ENCODE measurements at places on chromosomes 5 and 9.

GRCh38 chr5:149235841-149236240 is 35.8 kb upstream of the AFAP1L1 start:
- DNase-seq: no peak

GRCh38 chr9:95793924-95794828 is 81.3 kb upstream of the ERCC6L2 start:
- no peak for DNase-seq

GRCh38 chr5:106423109-106423897 is 1247.4 kb downstream of the EFNA5 start:
- DNase-seq: no peak

- DNase-seq: peak; percentile 4
Observed at GRCh38 chr5:68547056-68547455, 331.5 kb downstream of the PIK3R1 start.

GRCh38 chr5:162474239-162474638 is 406.7 kb downstream of the GABRG2 start:
- DNase-seq: no peak

DNA sequence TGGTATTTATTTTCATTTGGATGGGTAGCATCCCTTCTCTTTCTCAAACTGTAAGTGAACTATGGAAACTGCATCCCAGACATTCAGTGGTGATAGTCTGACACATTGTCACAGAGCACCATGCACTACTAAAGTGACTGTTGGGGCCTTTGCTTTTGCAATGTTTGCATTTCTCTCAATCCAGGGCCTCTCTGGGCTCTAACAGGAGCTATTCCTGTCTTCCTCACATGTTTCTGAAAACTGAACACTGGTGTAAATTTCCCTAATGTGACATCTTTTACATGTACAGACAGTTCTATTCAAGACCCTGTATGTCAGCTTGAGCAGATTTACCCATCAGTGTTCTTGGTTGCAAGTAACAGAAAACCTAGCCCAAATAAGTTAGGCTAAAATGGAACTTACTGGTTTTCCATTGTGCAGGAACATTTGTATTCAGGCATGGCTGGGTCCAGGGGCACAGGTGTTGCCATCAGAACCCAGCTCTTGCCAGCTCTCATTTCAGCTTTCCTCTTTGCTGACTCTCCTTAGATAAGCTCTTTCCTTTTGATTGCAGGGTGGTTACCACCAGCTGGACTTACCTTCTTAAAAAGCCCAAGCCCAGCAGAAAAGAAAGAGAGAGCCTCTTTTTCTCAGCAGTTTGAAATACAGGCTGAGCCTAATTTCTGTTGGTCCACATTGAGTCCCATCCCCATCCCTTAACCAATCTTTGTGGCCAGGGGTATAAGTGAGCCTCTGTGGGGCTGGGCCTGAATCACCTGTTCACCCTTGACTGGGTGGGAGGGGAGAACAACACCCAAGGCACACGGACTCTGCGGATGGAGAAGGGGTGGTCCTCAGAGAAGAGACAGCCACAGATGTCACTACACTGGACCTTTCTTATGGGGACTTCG is 234.3 kb downstream of the NR3C1 start:
- DNase-seq: no peak

DNA sequence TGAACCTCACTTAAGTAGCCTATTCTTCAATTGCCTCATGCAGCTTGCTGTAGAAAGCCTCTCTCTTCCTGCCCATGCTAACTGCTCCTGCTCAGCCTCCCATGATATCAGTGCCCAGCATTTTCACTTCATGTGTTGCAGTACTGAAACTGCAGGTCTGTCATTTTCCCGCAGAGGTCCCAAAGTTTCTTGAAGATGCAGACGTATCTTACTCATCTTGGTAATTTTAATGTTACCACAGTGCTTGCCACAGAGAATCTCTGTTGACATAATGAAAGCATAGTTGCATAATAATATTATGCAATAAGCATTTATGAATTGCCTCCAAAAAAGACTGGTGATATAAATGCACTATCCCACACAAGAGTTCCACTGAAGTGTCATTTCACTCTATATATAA is 561.1 kb upstream of the DAP start:
- DNase-seq: no peak

GRCh38 chr5:98470747-98471146 is 302.7 kb upstream of the RGMB start:
- no peak for DNase-seq

DNA sequence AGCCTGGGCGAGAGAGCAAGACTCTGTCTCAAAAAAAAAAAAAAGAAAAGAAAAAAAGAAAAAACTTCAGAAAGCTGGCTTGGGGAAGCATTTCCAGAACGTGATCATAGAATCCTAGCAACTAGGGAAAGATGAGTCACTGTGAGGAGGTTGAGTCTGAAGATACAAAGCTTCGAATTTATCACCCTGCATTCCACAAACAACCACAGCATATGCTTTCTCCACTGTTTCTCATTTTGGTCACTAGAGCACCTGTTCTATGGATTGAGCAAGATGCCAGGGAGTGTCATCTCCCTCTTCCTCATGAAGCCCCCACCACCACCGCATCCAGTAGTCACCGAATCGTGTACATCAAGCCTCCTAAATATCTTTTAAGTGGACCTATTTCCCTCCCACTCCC is 37.9 kb downstream of the SEMA5A start:
- DNase-seq: no peak

DNA sequence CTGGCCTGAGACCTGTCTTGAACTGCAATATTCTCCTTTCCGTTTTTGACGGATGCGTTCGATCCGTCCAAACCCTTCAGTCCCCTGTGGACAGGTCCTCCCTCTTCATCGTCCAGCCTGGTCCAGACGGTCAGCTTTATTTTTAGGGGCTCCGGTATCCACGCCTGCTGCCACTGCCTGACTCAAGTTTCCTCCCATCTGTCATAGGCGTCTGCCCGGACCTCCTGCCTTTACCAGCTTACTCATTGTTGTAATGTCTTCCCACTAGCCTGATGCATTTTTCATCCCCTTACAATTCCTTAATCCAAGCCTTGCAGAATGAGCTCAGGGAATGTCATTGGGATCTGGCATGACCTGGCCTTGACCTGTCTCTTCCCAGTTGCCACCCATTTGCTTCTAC is 145.8 kb downstream of the TENT4A start:
- peak; percentile 91 for DNase-seq

GRCh38 chr9:130129432-130130061 is 42.7 kb upstream of the NCS1 start:
- no peak for DNase-seq

- no peak for DNase-seq
Observed at GRCh38 chr9:107929443-107929842, 439.9 kb upstream of the KLF4 start.

DNA sequence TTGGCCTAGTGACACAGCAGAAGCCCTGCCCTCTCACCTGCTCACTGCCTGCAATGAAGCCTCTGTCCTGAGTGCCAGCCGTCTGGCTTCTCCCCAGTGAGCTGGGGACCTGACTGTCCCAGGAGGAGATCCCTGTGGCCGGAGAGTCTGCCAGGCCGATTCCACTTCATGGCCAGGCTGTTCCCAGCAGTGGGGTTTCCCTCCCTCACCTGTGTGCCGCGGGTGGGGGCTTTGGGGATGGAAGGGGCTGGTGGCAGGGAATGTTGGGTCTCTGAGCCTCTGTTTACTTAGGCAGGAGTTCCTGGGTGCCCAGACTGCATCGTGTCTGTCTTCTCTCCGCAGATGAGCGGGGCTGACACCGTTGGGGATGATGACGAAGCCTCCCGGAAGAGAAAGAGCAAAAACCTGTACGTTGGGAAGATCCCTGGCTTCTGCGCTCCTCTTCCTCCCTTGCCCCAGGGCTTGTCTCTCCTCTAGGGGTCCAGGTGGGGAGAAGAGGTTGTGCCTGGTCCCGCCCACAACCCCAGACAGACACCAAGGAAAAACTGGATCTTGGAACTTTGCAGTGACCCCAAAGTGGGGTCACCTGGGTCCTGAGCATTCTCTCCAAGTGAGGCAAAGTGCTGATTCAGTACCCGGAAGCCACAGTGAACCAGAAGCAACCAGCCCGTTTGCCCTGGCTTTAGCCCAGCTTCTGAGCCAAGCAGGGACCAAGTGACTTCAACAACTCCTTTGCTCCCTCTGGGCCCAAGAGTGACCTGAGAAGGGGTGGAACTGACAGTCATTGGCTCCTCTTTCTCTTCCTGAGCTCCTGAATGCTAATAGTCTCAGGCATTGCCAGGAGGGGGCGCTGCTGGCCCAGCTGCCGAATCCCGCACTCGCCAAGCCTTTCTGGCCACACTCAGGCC is 127.7 kb downstream of the RGS3 start:
- DNase-seq: peak; percentile 89

DNA sequence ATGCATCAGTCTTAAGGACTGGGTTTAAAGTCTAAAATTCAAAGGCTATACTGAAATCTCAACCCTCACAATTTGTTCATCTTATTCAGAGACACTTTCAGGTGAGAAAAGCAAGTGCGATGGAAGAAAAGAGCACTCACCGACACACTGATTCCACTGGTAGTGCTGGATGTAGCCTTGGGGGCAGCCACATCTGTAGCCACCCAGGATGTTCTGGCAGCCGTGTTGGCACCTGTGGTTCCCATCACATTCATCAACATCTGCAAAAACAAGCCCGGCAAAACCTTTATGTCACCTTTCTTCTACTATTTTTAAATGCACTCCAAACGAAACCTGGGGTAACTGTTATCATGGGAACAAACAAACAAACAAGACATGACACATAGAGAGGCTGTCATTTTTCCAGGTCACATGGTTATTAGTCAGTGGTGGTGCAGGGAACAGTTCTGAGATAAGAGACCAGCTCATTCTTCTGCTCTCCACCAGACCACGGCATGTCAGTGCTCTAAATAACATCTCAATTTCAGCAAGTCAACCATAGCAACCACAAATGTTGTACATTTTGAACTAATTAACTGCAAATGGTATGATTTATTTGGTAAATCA is 188.4 kb downstream of the SLC12A2 start:
- no peak for DNase-seq

- DNase-seq: no peak
Observed at GRCh38 chr5:110177729-110178128, 488.0 kb downstream of the MAN2A1 start.

DNA sequence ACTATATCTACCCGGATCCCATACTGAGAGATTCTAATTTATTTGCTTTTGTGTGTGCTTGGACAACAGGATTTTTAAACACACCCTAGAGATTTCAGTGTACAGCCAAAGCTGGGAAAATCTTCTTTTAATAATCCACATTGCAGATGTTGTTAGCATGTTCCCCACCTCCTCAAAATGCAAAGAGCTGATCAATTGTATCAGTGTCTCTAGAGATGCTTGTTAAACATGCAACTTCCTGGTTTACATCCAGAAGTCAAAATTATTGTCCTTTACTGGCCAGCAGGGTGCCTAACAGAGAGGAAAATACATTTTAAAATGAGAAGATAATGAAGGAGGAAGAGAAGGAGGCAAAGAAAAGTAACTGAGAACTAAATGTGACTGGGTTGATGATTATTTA is 793.3 kb downstream of the SEMA5A start:
- DNase-seq: peak; percentile 12

DNA sequence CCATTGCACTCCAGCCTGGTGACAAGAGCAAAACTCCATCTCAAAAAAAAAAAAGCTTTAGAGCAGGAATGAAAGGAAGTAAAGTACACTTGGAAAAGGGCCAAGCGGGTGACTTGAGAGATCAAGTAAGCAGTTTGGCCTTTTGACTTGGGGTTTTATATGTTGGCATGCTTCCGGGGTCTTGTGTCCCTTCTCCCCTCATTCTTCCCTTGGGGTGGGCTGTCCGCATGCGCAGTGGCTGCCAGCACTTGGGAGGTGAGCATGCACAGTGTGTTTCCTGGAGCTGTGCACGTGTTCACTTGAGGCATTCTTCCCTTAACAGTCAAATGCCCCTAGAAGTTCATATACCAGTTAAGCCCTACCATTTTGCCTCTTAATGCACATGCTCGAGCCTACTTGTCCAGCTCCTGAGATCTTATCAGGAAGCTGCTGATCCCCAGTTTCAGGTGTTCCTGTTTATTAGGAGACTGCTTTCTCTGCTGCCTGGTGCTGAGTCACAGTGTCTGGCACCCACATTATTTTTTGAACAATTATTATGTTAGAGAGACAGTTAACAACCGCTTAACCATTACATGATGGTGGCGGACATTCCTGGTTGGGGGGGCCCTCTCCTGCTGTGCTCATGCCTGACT is 32.6 kb upstream of the PRRC2B start:
- no peak for DNase-seq

DNA sequence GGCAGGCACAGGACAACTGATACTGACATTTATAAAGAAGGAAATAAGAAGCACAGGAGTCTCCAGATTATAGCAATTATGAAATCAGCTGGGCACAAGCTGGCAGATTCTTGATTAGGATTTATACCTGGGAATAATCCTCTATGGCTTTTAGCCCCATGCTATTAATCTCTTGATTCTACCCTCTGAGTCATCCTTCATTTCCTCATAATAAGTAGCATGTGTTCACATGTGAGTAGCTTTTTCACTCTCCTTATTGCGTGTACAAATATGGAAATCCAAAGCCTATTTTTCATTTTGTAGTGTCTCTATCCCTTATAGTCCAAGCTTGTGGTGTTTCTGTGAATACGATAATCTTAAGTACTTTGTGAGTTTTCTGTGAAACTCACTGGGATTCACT is 185.0 kb upstream of the PRLR start:
- peak; percentile 63 for DNase-seq

DNA sequence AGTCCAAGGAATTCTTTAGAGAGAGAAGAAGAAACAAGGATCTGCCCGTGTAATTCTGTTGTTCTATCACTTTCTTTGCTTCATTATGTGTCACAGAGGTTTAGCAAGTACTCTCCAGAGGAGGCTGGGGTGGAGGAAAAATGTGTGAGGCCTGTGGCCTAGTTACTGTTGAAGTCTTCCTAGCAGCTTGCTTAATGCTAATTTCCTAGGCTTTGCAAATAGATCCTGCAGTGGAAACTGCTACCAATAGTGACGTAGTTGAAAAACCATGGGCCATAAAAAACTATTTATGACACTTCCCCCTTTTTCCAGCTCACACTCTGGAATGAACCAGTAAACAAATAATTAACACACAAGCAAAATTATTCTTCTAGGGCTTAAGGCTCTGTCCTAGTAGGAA is 27.0 kb upstream of the C9orf72 start:
- no peak for DNase-seq

- DNase-seq: no peak
Observed at GRCh38 chr5:113090336-113091106, 113.9 kb downstream of the DCP2 start.

DNA sequence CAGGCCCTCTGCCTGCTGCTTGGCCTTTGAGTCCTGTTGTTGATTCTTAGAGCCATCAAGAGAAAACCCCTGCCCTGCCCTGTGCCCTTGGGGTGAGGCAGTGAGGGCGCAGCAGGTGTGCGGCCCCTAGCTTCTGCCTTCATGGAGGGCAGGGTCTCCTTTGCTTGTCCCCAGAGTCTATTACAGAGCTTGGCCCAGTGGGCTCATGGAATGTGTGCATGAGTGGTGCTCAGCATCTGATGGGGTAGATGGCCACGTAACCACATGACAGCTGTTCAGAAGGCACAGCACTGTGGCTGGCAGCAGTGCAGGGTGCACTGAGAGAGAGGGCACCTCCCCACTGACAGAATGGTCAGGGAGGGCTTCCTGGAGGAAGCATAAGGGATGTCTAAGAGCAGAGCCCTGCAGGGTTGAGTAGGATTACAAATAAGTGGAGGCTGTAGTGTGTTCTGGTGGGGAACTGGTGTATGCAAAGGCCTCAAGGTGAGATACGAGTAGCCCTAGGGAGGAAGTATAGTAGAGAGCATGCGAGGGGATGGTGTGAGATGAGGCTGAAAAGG is 70.8 kb downstream of the MACROH2A1 start:
- no peak for DNase-seq

All from NCI-H82 (cell line).